ENCODE measurements at places on chromosomes 7 and 10. TPM values are rescaled to one million over a fixed set of nuclear protein-coding genes. Genes with fewer than 3 reads are reported as not detected.

DNA sequence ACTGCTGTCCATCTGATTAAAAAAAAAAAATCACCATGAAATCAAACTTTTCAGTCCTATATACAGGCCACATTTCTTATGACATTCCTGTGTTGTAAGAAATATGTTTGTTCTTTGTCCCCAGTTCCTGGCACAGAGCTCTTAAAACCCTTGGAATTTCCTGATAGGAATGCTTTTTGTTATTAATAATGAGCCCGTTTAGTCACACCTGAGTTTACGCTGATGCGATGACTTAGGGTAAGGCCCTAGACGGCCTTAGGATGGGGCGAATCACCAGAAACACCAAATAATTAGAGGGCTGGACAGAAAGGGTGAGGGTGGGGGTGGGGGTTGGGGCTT, 17.5 kb downstream of the TSPAN15 start:
- no peak for DNase-seq

GRCh38 chr10:14365266-14365665, 34.5 kb upstream of the FRMD4A start:
- DNase-seq: no peak

DNA sequence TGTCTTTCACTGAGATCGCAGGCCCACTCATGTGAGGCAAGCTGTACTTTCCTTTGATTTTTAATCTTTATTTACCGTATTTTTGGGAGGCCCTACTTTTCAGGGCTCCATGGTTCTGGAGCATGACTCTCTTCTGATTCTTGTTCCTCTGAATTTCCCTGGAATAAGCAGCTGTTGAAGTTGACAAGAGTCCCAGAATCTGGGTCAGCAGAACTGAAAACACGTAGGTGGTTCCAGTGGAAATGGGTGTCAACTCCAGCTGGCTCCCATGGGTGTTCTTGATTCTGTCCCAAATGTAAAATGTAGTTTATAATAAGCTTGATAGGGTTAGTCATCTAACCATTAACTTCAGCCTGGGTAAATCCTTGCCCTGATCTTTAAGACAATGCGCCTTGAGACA, 409.4 kb downstream of the GATA3 start:
- DNase-seq: no peak

Gene UBTD1
- 25.1 TPM for total RNA-seq

Gene FAM25C
- total RNA-seq: not detected

Gene PAPSS2
- 19.8 TPM for total RNA-seq

Measured in tongue (tissue), 3 donors.